ENCODE measurements at places on chromosomes 7 and 10. TPM values are rescaled to one million over a fixed set of nuclear protein-coding genes. Genes with fewer than 3 reads are reported as not detected.

- DNase-seq, result no peak
- no peak overlapping the region for H3K4me3 ChIP-seq
- peaks cover 82% of the 10 kb centered on the region for H3K4me1 ChIP-seq
- H3K27me3 ChIP-seq, result no peaks in the 10 kb centered on the region
- peak overlapping the region; percentile 69 for H3K27ac ChIP-seq
Measured at GRCh38 chr7:50657341-50657873, 92.2 kb upstream of the DDC start.

DNA sequence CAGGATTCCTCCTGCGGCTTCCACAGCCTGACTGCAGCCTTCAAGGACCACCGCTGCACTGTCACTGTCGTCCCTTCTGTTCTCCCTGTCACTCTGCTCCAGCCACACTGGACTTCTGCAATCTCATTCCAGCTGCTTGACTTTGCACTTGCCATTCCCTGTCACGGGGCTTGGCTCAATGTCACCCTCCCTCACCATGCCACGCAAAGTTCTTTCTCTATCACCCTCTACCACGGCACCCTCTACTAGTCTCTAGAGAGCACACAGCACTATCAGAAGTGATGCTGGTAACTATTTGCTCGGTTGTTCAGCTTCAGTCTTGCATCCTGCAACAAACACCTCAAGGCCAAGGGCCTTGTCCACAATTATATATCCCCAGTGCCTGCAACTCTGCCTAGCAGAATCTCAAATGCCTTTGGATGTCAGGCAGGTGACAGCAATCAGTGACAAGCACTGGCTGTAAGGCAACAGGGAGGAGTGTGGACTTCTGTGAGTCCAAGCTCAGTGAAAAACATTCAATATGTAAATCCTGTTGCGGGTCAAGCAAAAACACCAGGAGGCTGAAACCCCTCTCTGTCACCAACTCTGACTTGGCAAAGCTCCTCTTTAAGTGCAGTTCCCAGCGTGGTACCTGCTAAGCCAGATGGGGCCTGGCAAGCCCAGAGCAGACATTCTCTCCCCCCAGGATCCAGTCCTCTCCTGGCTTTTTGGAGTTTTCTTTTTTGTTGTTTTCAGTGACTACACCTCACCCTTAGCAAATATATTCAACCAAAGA lies 259.9 kb downstream of the FGFR2 start:
- DNase-seq, result no peak
- H3K36me3 ChIP-seq, result no peaks in the 10 kb centered on the region
- no peaks in the 10 kb centered on the region for H3K4me1 ChIP-seq
- no peak overlapping the region for H3K4me3 ChIP-seq
- no peak overlapping the region for H3K27ac ChIP-seq
- H3K27me3 ChIP-seq, result no peaks in the 10 kb centered on the region

GRCh38 chr10:126242397-126243260 lies 145.6 kb downstream of the ADAM12 start:
- no peaks in the 10 kb centered on the region for H3K36me3 ChIP-seq
- DNase-seq, result no peak
- H3K4me1 ChIP-seq, result peaks cover 5% of the 10 kb centered on the region
- H3K27me3 ChIP-seq, result no peaks in the 10 kb centered on the region
- H3K4me3 ChIP-seq, result no peak overlapping the region

The PVRIG gene
- not detected for total RNA-seq

GRCh38 chr10:28113202-28113601 lies 114.3 kb upstream of the ODAD2 start:
- H3K36me3 ChIP-seq, result no peaks in the 10 kb centered on the region
- H3K27ac ChIP-seq, result no peak overlapping the region
- no peaks in the 10 kb centered on the region for H3K27me3 ChIP-seq
- H3K4me1 ChIP-seq, result no peaks in the 10 kb centered on the region

DNA sequence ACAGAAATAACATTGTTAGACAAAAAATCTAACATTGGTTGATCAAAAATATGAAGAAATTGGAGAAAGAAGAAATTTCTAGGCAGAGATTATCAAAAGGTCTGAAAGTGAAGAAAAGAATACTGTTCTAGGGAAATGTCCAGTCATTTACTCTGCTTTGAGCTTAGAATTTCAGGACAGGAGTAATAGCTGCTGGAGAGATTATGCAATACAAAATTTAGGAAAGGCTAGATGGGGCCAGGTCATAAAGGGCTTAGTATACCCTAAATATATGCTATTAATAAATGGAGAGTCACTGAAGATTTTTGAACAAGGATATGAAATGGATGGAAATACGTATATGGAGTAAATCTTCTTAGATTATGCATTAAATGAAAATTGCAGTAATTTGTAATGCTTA lies 279.2 kb downstream of the CACNA2D1 start:
- no peaks in the 10 kb centered on the region for H3K27me3 ChIP-seq
- H3K4me3 ChIP-seq, result no peak overlapping the region
- no peak overlapping the region for H3K27ac ChIP-seq
- DNase-seq, result no peak
- no peaks in the 10 kb centered on the region for H3K4me1 ChIP-seq

DNA sequence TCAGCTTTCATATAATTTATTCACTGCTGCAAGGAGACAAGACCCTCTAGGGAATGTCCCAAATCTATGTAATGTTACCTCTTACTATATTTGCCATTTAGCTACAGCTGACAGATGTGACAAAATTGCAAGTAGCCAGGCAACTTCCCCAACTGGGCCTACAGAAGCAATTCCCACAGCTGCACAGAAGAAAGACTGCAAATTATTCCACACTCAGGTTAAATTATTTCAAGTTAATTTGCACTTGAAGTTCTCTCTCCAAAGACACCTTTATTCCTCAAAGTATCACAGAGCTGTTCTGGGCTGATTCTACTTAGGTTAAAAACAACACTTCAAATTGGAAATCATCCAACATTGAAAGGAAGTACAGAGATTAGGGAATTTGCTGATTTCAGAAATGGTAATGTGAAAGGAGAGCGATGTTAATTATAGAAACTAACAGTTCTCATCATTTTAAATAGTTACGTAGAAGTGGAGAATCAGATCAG lies 133.6 kb downstream of the THSD7A start:
- no peaks in the 10 kb centered on the region for H3K27me3 ChIP-seq
- H3K4me1 ChIP-seq, result peaks cover 7% of the 10 kb centered on the region
- H3K36me3 ChIP-seq, result no peaks in the 10 kb centered on the region
- no peak overlapping the region for H3K27ac ChIP-seq
- DNase-seq, result no peak
- H3K4me3 ChIP-seq, result no peak overlapping the region

DNA sequence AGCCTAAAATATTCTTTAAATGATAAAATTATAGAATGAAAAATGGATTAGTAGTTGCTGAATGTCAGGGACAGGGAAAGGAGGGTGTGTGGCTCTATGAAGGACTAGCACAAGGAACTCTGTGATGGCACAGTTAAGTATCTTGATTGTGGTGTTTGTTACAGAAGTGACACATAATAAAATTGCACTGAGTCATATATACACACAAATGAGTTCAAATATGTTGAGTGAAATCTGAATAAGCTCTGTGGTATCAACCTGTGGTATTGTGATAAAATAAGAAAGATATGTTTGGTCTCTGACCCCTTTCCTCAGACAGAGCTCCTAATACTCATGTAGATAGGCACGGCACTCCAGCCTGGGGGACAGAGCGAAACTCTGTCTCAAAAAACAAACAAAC lies 181.5 kb upstream of the TRIM24 start:
- H3K4me3 ChIP-seq, result no peak overlapping the region
- H3K27ac ChIP-seq, result no peak overlapping the region
- DNase-seq, result no peak
- no peaks in the 10 kb centered on the region for H3K4me1 ChIP-seq
- H3K27me3 ChIP-seq, result no peaks in the 10 kb centered on the region

- H3K4me1 ChIP-seq, result peaks cover 17% of the 10 kb centered on the region
- peaks cover 10% of the 10 kb centered on the region for H3K27me3 ChIP-seq
- H3K36me3 ChIP-seq, result no peaks in the 10 kb centered on the region
- no peak overlapping the region for H3K27ac ChIP-seq
Measured at GRCh38 chr10:124160943-124161582, 67.7 kb upstream of the CHST15 start.

DNA sequence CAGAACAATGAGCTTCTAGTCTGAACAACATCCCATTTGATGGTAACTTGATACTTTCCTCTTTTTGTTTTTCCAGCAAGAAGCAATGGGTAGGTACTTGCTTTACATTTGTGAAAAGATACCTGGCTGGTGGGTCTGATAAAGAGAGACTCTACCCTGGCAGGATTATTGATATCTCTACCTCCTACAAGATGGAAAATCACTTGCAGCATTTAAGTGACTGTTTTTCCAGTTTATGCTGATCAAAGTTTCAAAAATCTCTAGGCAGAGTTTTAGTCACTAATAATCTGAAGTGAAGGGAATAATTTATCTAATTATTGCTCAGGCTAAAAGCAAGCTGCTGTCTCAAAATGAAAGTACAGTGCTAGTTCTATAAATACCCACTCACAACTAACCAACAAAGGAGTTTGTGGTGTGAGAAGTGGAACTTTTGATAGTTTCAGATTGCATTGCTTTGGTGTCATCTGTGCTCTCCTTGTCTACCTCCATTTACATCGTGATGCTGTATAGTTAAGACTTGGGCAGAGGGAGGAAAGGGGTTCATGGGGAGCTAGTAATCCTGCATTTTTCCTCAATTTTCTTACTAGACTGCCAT lies 86.0 kb upstream of the ANKRD1 start:
- DNase-seq, result no peak
- H3K27me3 ChIP-seq, result no peaks in the 10 kb centered on the region
- H3K27ac ChIP-seq, result peak overlapping the region; percentile 7
- H3K4me1 ChIP-seq, result no peaks in the 10 kb centered on the region

DNA sequence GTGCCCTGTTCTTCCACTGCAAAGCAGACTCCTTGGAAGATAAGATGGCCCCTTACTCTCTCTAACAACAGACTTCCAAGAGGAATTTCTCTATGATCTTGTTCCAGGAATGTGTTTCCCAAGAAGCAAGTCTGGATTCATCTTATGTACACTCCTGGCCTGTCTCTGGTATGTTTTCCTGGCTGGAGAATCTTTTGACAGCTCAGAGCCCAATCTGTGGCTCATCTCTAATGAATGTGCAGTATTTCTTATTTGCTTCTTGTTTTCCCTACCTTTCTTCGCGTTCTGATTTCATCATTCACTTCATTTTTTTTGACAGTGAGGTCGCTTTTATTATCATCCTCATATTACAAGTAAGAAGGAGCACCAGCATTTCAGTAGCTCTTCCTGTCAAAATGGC lies 53.0 kb upstream of the PITRM1 start:
- no peak for DNase-seq
- H3K27ac ChIP-seq, result no peak overlapping the region
- no peak overlapping the region for H3K4me3 ChIP-seq
- H3K4me1 ChIP-seq, result peaks cover 7% of the 10 kb centered on the region
- H3K27me3 ChIP-seq, result no peaks in the 10 kb centered on the region

The CSGALNACT2 gene
- 36.4 TPM for total RNA-seq

DNA sequence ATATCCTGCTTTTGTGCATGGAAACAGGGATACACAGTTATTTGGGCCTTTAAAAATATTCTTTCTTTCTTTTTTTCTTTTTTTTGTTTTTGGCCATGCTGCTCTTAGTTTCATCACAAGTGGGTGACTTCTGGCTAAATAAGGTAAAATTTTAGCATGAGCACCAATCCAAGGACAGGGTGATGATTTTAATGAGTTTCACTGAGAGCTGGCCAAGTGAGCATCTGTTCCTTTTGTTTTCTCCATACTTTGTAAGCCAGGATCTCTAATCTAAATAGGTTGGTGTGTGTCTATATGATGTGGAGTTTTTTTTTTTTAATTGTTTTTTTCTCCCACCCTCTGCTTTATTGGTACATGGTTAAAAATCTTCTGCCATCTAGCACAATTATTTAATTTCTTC lies 106.8 kb downstream of the POLL start:
- H3K27me3 ChIP-seq, result no peaks in the 10 kb centered on the region
- no peak for DNase-seq
- H3K4me1 ChIP-seq, result no peaks in the 10 kb centered on the region
- H3K4me3 ChIP-seq, result no peak overlapping the region

The MAT1A gene
- total RNA-seq, result 1.0 TPM

The SEMA3D gene
- 8.0 TPM for total RNA-seq

DNA sequence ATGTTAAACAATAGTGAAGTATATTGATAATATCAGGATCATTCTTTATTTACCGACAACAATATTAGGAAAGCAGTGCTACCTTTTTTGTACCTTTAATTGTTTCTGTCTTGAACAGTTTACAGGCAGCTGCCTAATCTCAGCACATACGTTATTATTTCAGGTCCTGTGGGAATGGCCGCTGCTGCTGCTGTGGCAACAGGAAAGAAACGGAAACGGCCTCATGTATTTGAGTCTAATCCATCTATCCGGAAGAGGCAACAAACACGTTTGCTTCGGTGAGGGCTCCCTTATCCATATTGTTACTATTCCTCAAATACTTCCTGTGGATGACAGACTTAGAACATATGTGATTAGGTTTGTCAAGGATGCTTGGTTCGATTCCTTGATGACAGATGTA lies 59.7 kb downstream of the NRF1 start:
- peaks cover 31% of the 10 kb centered on the region for H3K36me3 ChIP-seq
- H3K4me1 ChIP-seq, result no peaks in the 10 kb centered on the region
- H3K4me3 ChIP-seq, result no peak overlapping the region
- no peaks in the 10 kb centered on the region for H3K27me3 ChIP-seq
- no peak overlapping the region for H3K27ac ChIP-seq
- DNase-seq, result no peak

DNA sequence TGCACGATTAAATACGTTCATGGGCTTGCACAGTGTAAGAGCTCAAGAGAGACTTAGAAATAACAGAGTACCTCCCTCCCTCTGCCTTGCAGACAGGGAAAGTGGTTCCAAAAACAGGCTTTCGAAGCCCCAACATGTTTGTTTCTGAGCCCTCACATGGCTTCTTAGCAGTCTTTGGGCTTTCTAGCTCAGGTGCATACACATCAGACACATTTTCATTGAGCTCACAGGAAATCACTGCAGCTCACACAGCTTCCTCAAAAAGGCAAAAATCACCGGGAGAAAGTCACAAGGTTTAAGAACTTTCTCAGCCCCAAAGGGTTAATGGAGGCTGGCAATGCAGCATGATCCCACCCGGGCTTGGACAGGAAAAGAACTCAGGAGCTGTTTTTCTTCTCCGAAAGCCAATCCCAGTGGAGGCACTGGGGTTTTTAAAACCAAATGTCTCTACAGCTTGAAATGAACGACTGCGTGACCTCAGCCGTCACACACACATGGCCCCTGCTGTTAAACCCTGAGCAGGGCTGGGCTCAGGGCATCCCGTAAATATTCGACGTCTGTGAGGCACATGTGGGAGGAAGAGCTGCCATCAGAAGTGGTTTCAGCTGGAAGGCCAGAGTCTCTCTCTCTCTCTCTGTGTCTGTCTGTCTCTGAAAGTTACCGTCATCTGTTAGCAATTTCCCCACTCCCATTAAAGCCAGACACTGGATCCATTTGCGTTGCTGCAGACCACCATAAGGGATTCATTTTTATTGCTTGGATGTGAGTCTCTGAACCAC lies 69.7 kb downstream of the CALML3 start:
- no peak overlapping the region for H3K27ac ChIP-seq
- peak; percentile 5 for DNase-seq
- peaks cover 5% of the 10 kb centered on the region for H3K4me1 ChIP-seq
- H3K36me3 ChIP-seq, result no peaks in the 10 kb centered on the region
- no peaks in the 10 kb centered on the region for H3K27me3 ChIP-seq

The C7orf33 gene
- not detected for total RNA-seq

- no peak overlapping the region for H3K27ac ChIP-seq
- H3K4me1 ChIP-seq, result no peaks in the 10 kb centered on the region
- DNase-seq, result no peak
- H3K27me3 ChIP-seq, result no peaks in the 10 kb centered on the region
Measured at GRCh38 chr7:107441581-107442422, 28.1 kb upstream of the GPR22 start.
